Stimulated activated CD4-positive, alpha-beta T cell treated with anti-CD3 and anti-CD28 coated beads, TNF-alpha, amount 100 ng/mL, for 48 hours (primary cell): ENCODE measurements at places on chromosomes 5 and 9.

- no peak for DNase-seq
These were observed 227.7 kb upstream of the GRAMD2B start for GRCh38 chr5:126195410-126196100.

GRCh38 chr5:149374303-149374702, 4.8 kb downstream of the IL17B start:
- DNase-seq, result no peak

DNA sequence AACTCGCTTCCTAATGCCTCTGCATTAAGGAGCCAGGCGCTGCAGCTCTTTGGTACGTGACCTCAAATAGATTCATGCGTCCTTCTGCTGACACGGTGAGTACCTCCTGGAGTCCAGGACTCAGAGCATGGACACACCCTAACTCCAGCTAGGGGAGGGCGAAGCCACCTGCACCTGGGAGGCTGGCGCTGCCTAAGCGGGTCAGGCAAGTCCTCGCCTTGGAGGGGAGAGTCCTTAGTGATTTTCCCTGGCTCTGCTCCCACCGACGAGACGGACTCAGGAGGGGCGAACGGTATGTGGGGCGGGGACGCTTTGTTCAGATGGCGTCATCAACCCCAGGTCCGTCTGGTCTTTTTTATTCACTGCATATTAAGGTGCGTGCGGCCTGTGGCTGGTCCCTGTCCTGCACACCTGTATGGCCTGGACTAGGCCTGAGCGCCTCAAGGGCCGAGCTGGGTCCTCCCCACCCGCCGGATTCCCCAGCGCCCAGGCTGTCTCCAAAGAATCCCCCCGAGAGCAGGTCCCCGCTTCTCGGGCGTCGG, 50.3 kb downstream of the NSUN2 start:
- DNase-seq, result no peak

- DNase-seq, result no peak
These were observed 119.3 kb downstream of the LMNB1 start for GRCh38 chr5:126896170-126896702.

DNA sequence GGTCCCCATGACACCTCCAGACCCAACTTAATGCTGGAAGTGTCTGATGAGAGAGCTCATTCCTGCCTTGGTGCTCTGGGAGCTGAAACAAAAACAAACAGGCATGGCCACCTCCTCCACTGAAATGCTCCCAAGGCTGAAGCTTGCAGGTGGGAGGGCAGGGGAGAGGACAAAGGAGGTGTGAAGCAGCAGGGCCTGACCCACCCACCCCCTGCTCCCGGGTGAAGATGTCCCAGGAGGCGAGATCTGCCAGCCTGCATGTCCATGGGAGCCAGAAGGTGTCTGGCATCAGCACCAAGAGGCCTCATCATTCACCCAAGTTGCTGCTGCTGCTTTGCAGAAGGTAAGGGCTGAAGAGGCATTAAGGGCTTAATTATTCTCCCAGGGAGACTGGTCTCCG, 4.2 kb upstream of the CCIN start:
- no peak for DNase-seq

- no peak for DNase-seq
These were observed 346.5 kb downstream of the SPOCK1 start for GRCh38 chr5:137152616-137153015.

DNA sequence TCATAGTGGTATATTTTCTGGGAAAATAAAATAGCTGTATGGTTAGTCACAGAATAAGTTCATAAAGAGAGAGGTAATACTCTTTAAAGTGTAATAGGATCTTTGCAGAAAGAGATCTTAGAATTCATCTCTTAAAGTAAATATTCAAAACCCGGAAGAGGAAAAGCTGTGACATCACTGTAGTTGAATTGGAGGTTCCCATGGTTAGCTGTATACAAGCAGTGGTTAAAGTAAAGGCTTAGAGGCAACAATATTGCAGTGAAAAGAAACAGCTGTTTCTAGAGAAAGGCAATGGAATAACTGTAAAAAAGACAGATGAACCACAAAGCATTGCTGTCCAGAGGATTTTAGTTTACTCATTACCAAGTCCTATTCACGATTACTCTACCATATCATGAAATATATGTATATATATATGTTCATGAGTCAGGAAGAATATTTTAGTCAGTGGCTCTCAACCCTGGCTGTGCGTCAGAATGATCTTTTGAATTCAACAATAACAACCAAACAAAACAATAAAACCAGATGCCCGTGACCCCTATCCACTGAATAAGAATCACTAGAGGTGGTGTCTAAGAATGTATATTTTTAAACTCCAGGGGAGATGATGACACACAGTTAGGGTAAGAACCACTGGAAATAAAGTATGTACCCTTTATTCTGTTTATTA, 4.7 kb downstream of the ERCC6L2 start:
- DNase-seq, result no peak
